Breast epithelium (tissue), 4 donors: ENCODE measurements at places on chromosomes 6 and 20. TPM values are rescaled to one million over a fixed set of nuclear protein-coding genes. Genes with fewer than 3 reads are reported as not detected.

DNA sequence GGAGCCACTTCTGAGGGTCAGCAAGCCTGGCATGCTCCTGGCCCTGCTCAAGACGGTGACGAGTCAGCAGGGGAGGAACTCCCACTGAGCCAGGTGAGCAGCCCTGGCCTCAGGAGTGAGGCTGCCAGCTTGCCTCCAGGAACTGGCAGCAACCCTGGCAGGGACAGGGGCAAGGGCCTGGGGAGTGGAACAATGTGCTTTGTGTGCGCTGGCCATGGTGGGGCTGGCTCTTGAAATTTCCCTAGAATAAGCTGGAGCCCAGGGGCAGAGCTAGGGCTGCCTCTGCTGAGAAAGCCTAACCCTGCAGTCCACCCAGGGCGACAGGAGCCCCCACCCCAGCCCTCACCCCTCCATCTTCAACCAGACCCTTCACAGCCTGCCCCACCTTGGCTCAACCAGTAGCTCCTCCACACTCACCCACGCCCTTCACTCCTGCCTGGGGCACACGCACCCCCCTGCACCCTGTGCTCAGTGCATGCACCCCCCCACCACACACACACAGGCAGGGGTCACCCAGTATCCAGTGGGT is 88.0 kb downstream of the MRPL14 start:
- peak overlapping the region; percentile 79 for H3K27ac ChIP-seq
- H3K4me1 ChIP-seq, result peaks cover 9% of the 10 kb centered on the region
- no peaks in the 10 kb centered on the region for H3K36me3 ChIP-seq
- peak; percentile 51 for DNase-seq
- H3K4me3 ChIP-seq, result no peak overlapping the region

- no peaks in the 10 kb centered on the region for H3K27me3 ChIP-seq
- H3K4me3 ChIP-seq, result no peak overlapping the region
- no peak overlapping the region for H3K27ac ChIP-seq
- no peaks in the 10 kb centered on the region for H3K36me3 ChIP-seq
Observed at GRCh38 chr6:2558861-2559801, 191.6 kb downstream of the MYLK4 start.

- no peaks in the 10 kb centered on the region for H3K27me3 ChIP-seq
- DNase-seq, result no peak
- H3K27ac ChIP-seq, result no peak overlapping the region
- H3K36me3 ChIP-seq, result no peaks in the 10 kb centered on the region
- H3K4me3 ChIP-seq, result no peak overlapping the region
Observed at GRCh38 chr20:7703996-7704395, 236.3 kb downstream of the HAO1 start.

GRCh38 chr6:11711003-11711983 is 67.3 kb downstream of the ADTRP start:
- no peaks in the 10 kb centered on the region for H3K36me3 ChIP-seq
- no peaks in the 10 kb centered on the region for H3K4me1 ChIP-seq
- no peak overlapping the region for H3K4me3 ChIP-seq
- H3K27me3 ChIP-seq, result no peaks in the 10 kb centered on the region
- DNase-seq, result no peak

GRCh38 chr6:143775336-143775735 is 67.8 kb upstream of the LTV1 start:
- H3K36me3 ChIP-seq, result no peaks in the 10 kb centered on the region
- H3K4me1 ChIP-seq, result no peaks in the 10 kb centered on the region
- H3K4me3 ChIP-seq, result no peak overlapping the region
- no peak overlapping the region for H3K27ac ChIP-seq
- no peak for DNase-seq
- no peaks in the 10 kb centered on the region for H3K27me3 ChIP-seq

The SFTA2 gene
- not detected for total RNA-seq

DNA sequence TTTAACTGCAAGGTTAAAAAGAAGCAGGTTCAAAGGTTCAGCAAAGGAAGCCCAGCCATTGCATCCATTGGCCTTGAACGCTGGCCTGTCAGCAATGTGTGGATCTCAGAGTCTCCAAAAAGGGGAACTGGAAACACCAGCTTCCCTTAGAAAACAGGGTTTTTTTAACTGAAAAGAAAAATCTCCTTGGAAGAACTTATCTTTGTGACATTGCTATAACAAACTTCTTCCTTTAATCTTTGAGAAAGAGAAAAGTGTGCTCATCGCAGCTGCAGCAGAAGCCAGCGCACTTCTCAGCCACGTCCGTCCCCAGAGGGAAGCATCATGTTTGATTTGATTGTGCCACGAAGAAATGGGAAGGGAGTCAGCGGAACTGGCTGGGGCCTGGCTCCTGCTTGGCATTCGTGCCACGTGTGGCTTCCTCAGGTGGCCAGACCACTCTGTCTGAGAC is 215.0 kb downstream of the SYNDIG1 start:
- peak; percentile 5 for DNase-seq
- H3K27ac ChIP-seq, result no peak overlapping the region
- H3K27me3 ChIP-seq, result peaks cover 5% of the 10 kb centered on the region
- no peaks in the 10 kb centered on the region for H3K36me3 ChIP-seq
- H3K4me3 ChIP-seq, result no peak overlapping the region
- no peaks in the 10 kb centered on the region for H3K4me1 ChIP-seq

GRCh38 chr20:25669826-25670422 is 26.7 kb downstream of the ZNF337 start:
- H3K27ac ChIP-seq, result no peak overlapping the region
- no peak for DNase-seq
- no peaks in the 10 kb centered on the region for H3K36me3 ChIP-seq
- H3K27me3 ChIP-seq, result no peaks in the 10 kb centered on the region
- H3K4me1 ChIP-seq, result no peaks in the 10 kb centered on the region

GRCh38 chr20:43682446-43682845 is 15.5 kb downstream of the MYBL2 start:
- no peaks in the 10 kb centered on the region for H3K4me1 ChIP-seq
- H3K4me3 ChIP-seq, result no peak overlapping the region
- no peaks in the 10 kb centered on the region for H3K27me3 ChIP-seq
- no peak overlapping the region for H3K27ac ChIP-seq

GRCh38 chr6:119171864-119172588 is 93.6 kb upstream of the FAM184A start:
- H3K4me1 ChIP-seq, result no peaks in the 10 kb centered on the region
- H3K27ac ChIP-seq, result no peak overlapping the region
- no peak overlapping the region for H3K4me3 ChIP-seq
- no peaks in the 10 kb centered on the region for H3K27me3 ChIP-seq
- no peaks in the 10 kb centered on the region for H3K36me3 ChIP-seq
- no peak for DNase-seq

DNA sequence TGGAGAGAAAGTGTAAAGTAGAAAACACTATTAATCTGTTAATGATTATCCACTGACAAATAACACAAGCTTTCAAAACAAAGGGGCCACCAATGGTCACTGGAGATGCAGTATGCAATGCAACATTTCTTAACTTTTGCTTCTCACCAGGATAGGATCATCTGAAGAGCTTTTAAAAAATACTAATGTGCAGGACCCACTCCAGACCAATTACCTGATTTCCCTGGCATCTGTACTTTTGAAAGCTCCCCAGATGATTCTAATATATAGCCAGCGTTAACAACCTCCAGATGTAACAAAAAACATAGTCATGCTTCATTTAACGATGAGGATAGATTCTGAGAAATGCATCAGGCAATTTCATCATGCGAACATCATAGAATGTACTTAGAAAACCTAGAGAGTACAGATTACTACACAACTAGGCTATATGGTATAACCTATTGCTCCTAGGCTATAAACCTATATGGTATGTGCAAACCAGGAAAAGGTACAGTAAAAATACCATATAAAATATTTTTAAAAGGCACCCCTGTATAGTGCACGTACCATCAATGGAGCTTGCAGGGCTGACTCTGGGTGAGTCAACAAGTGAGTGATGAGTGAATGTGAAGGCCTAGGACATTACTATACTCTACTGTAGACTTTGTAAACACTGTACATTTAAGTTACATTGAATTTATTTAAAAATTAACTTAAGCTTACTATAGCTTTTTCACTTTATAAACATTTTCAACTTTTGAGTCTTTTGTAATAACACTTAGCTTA is 69.2 kb downstream of the ATG5 start:
- no peak overlapping the region for H3K4me3 ChIP-seq
- no peak overlapping the region for H3K27ac ChIP-seq
- no peaks in the 10 kb centered on the region for H3K36me3 ChIP-seq
- DNase-seq, result no peak
- no peaks in the 10 kb centered on the region for H3K27me3 ChIP-seq

The ATP6V1G2 gene
- total RNA-seq, result 1.6 TPM

DNA sequence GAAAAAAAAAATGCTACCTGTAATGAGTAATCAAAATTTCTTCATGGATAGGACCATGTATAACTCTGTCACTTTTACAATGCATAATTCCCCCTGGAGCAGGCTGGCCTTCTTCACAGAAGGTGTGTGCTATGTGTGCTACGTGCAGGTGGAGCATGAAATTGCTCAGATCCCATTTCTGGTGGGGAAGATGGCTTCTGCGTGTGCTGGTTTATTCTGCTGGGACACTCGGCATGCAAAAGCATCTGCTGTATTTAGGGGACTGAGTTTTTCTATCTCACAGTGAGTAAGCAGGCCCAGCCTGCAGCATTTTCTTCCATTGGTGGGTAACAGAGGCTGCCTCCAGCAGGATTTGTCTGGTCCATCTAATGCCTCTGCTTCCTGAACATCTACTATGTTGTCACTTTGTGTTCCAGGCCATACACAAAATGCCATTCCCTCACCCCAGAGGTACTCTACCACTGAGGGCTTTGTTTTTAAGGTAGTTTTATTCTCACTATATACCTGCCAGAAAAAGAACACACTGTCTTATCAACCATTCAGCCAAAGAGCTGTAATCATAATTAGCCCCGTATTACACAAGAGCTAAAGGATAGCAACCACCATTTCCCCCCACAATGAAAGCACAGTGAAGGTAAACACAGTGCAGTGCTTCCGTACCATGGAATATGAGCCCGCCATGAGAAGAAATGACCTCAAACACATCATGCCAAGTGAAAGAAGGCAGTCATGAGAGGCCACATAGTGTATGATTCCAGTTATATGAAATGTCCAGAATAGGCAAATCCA is 62.4 kb downstream of the SYNDIG1 start:
- H3K27me3 ChIP-seq, result no peaks in the 10 kb centered on the region
- H3K36me3 ChIP-seq, result no peaks in the 10 kb centered on the region
- no peak for DNase-seq
- no peak overlapping the region for H3K27ac ChIP-seq

- H3K27ac ChIP-seq, result no peak overlapping the region
- H3K4me3 ChIP-seq, result no peak overlapping the region
- H3K36me3 ChIP-seq, result peaks cover 4% of the 10 kb centered on the region
- H3K27me3 ChIP-seq, result no peaks in the 10 kb centered on the region
- no peaks in the 10 kb centered on the region for H3K4me1 ChIP-seq
- no peak for DNase-seq
Observed at GRCh38 chr6:87230801-87231200, 75.4 kb downstream of the ZNF292 start.

DNA sequence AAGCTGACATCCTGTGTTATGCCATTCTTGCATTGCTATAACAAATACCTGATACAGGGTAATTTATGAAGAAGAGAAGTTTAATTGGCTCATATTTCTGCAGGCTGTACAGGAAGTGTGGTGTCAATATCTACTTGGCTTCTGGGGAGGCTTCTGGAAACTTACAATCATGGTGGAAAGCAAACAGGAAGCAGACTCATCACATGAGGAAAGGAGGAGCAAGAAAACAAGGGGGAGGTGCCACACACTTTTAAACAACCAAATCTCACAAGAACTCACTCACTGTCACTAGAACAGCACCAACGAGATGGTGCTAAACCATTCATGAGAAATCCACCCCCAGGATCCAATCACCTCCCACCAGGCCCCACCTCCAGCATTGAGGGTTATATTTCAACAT is 143.1 kb upstream of the GGTLC1 start:
- H3K27me3 ChIP-seq, result no peaks in the 10 kb centered on the region
- H3K27ac ChIP-seq, result no peak overlapping the region
- H3K36me3 ChIP-seq, result no peaks in the 10 kb centered on the region
- DNase-seq, result no peak
- H3K4me3 ChIP-seq, result no peak overlapping the region

The MEP1A gene
- 0.29 TPM for total RNA-seq

The RAD21L1 gene
- total RNA-seq, result not detected

- no peak overlapping the region for H3K4me3 ChIP-seq
- no peak overlapping the region for H3K27ac ChIP-seq
- no peaks in the 10 kb centered on the region for H3K36me3 ChIP-seq
- DNase-seq, result no peak
- no peaks in the 10 kb centered on the region for H3K27me3 ChIP-seq
Observed at GRCh38 chr6:29653452-29654038, 3.3 kb upstream of the MOG start.

- DNase-seq, result no peak
- H3K27me3 ChIP-seq, result no peaks in the 10 kb centered on the region
- no peaks in the 10 kb centered on the region for H3K36me3 ChIP-seq
Observed at GRCh38 chr6:149190224-149190831, 127.2 kb upstream of the TAB2 start.

The NR2E1 gene
- not detected for total RNA-seq

DNA sequence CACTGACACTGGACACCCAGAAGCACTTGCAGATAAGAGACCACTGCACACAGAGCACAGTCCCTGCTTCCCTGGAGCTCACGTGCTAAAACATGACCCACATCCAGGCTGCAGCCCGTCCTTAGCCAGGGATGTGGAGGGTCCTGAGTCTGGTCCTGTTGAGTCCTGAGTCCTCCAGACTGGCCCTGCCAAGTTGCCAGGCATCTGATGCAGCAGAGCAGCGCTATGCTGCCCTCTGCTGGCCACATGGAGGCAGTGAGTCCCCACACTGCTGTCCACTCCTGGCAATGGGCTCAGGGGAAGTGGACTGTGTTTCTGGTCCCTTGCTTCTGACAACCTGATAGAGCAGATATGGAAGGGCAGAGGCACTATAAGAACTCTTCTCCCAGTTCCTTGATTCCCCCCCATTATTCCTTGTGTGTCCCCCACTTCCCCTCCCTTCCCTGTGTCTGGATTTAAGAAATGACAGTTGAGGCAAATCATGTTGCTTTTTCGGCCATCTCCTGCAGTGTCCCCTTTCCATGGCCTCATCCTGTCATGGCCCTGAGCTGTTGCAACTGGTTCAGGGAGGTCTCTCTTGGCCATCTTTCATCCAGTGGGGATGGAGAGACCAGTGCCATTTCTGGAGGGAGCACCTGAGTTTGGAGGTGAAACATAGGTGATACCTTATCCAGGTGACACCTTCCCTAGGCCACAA is 86.0 kb downstream of the DHX35 start:
- H3K4me3 ChIP-seq, result no peak overlapping the region
- H3K4me1 ChIP-seq, result peaks cover 3% of the 10 kb centered on the region
- no peak overlapping the region for H3K27ac ChIP-seq
- no peaks in the 10 kb centered on the region for H3K27me3 ChIP-seq
- no peaks in the 10 kb centered on the region for H3K36me3 ChIP-seq

GRCh38 chr6:14499841-14500240 is 382.3 kb downstream of the CD83 start:
- no peaks in the 10 kb centered on the region for H3K27me3 ChIP-seq
- no peak overlapping the region for H3K27ac ChIP-seq
- no peaks in the 10 kb centered on the region for H3K36me3 ChIP-seq
- H3K4me1 ChIP-seq, result no peaks in the 10 kb centered on the region

- DNase-seq, result no peak
- no peaks in the 10 kb centered on the region for H3K36me3 ChIP-seq
- no peaks in the 10 kb centered on the region for H3K27me3 ChIP-seq
- H3K4me3 ChIP-seq, result no peak overlapping the region
Observed at GRCh38 chr6:88050140-88050818, 2.6 kb downstream of the SPACA1 start.

- no peaks in the 10 kb centered on the region for H3K27me3 ChIP-seq
- H3K4me1 ChIP-seq, result no peaks in the 10 kb centered on the region
- H3K4me3 ChIP-seq, result no peak overlapping the region
- no peak for DNase-seq
- H3K36me3 ChIP-seq, result no peaks in the 10 kb centered on the region
- no peak overlapping the region for H3K27ac ChIP-seq
Observed at GRCh38 chr6:143731789-143732188, 54.0 kb downstream of the PHACTR2 start.
